ENCODE measurements at places on chromosomes 6 and 20.

GRCh38 chr20:906001-906520 lies 10.1 kb downstream of the ANGPT4 start:
- no peak for DNase-seq

GRCh38 chr6:1708122-1708521 lies 98.4 kb downstream of the FOXC1 start:
- DNase-seq: no peak

DNA sequence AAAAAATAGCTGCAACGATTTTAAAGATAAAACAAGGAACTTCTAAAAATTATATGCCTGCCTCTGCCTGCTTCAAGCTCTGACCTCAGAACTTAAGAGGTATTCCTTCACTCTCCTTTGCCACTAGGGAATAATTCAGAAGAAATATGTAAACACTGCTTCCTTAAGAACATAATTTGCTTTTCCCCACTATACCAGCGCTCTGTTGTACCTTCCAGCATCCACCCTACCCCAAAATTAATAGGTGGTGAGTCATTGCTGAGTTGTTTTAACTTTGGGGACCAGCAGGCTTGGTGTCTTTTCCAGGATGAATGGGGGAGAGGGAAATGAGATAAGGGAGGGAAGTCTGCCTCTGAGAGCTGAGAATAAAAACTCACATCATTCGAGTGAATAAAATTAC lies 107.7 kb upstream of the ATXN1 start:
- no peak for DNase-seq

- DNase-seq: no peak
Measured at GRCh38 chr20:45944151-45944964, 9.9 kb downstream of the PCIF1 start.

GRCh38 chr6:148389917-148390316 lies 47.3 kb downstream of the SASH1 start:
- no peak for DNase-seq

- no peak for DNase-seq
Measured at GRCh38 chr6:14848019-14848418, 397.9 kb upstream of the JARID2 start.

DNA sequence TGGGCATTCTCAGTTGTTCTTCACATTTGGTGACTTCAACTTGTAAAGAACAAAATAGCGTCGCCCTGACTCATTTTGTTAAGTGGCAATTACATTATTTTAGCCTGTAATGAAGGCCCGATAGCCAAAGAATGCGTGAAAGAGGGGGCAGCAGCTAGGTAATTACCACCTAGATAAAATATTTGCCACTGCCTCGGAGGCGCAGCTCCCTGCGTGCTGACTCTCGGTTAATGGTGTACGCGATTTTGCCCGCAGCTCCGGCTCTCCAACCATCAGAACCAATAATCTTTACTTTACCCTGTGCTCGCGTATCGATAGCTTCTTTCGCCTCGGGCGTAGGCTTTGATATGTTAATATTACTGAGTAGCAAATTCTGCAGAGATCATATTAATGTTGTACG lies 8.7 kb downstream of the TFAP2D start:
- no peak for DNase-seq

- DNase-seq: no peak
Measured at GRCh38 chr6:111718990-111719389, 113.3 kb upstream of the TRAF3IP2 start.

- DNase-seq: no peak
Measured at GRCh38 chr6:6569811-6570164, 18.7 kb upstream of the LY86 start.

DNA sequence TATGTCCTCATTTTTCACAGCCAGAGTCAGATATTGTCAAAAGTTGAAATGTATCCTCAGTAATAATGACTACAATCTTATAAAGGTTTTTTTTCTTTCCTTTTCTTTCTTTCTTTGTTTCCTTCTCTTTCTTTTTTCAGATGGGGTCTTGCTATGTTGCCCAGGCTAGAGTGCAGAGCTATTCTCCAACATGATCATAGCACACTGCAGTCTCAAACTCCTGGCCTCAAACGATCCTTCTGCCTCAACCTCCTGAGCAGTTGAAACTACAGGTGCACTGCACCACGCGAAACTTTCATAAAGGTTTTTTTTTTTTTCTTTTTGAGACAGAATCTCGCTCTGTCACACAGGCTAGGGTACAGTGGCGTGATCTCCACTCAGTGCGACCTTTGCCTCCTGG lies 31.1 kb upstream of the FOXA2 start:
- DNase-seq: no peak

DNA sequence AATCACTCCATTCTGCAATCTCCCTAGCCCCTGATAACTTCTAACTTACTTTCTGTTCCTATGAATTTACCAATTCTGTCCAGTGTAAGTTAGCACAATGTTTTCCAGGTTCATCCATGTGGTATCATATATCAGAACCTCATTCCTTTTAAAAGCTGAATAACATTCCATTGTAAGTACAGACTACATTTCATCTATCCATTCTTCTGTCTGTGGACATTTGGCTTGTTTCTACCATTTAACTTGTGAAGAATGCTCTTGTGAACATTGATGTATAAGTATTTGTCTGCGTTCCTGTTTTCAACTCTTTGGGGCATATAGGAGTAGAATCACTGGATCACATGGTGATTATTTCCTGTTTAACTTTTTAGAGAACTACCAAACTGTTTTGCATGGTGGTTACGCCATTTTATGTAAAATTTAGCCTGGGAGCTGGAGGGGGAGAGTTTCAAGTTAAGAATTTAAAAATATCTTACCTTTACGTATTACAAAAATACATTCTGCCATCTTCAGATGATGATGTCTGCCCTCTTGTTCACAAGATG lies 156.5 kb downstream of the BTBD3 start:
- DNase-seq: no peak

- no peak for DNase-seq
Measured at GRCh38 chr6:146267447-146267846, 238.6 kb downstream of the GRM1 start.

DNA sequence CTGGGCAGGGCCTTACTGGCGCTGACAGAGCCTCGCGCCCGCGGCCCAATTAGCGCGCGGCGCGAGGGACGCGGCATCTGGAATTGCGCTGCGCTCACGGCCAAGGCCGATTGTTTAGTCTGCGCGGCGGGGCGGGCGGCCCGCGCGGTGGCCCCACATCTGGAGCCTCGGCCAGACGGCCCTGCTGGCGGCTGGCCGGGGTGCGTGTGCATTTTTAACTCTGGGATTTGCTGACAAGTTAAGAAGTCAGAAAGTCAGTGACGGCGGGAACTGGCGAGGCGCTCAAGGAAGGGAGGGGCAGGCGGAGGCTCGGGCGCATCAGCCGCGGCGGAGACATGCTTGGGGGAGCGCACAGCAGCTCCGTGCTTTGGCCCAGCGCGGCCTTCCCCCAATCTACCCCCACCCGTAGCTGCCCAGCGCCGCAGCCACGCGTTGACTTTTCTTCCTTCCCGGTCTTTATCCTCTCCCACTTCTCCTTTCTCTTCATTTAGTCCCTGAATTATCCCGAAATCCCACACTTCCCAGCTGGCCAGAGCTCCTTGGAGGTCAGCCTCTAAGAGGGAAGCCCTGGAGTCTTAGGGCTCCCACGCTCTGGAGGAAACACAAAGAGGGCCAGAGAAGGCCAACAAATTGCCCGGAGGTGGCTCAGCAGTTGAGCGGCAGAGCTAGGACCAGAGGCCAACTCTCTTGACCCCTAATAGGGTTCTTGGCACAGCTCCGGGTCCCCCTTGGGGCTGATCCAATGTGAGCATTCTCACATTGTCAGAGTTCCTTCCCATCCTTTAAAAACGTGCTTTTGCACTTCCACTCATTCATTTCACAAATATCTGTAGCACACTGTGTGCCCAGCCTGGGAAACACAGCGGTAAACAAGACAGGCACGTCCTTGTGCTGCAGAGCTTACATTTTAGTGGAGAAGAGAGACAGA lies 40.8 kb upstream of the FOXP4 start:
- DNase-seq: peak; percentile 93

GRCh38 chr6:14505401-14505800 lies 387.8 kb downstream of the CD83 start:
- no peak for DNase-seq

GRCh38 chr6:136607932-136608772 lies 57.9 kb upstream of the MAP7 start:
- no peak for DNase-seq

- DNase-seq: no peak
Measured at GRCh38 chr6:147438758-147439528, 69.5 kb upstream of the SAMD5 start.

- DNase-seq: no peak
Measured at GRCh38 chr20:50596694-50597021, 86.5 kb downstream of the PTPN1 start.

GRCh38 chr6:14452567-14453527 lies 335.3 kb downstream of the CD83 start:
- DNase-seq: no peak

GRCh38 chr6:53581856-53582255 lies 37.0 kb upstream of the GCLC start:
- no peak for DNase-seq

DNA sequence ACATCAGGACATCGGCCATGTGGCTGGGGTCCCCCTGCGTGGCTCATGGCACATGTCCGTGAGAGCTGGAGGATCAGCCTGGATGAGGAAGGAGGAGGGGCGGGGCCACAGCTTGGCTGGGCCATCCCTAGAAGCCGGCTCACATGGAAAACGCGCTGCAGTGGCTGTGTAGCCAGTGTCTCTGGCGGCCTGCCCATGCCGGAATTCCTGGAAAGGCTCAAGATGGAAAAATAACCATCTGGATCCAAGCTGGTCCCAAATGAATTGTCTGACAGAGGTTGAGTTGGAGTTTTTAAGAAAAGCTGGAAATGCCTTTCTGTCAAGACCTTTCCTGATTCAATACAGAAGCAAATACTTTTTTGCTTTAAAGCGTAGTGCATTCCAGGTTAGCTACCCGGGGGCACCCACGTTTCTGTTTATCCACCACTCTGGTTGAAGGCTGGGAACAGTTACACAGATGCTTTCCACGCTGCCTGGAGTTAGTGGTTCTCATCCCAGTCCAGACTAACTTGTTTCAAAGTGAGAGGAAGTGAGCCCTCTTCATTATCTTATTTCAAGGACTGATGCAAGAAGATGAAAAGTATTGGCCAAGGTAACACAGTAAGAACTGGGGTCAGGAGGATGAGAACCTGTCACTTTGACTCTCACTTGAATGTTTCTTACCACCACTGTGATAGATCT lies 99.0 kb downstream of the GMPR start:
- DNase-seq: peak; percentile 98

DNA sequence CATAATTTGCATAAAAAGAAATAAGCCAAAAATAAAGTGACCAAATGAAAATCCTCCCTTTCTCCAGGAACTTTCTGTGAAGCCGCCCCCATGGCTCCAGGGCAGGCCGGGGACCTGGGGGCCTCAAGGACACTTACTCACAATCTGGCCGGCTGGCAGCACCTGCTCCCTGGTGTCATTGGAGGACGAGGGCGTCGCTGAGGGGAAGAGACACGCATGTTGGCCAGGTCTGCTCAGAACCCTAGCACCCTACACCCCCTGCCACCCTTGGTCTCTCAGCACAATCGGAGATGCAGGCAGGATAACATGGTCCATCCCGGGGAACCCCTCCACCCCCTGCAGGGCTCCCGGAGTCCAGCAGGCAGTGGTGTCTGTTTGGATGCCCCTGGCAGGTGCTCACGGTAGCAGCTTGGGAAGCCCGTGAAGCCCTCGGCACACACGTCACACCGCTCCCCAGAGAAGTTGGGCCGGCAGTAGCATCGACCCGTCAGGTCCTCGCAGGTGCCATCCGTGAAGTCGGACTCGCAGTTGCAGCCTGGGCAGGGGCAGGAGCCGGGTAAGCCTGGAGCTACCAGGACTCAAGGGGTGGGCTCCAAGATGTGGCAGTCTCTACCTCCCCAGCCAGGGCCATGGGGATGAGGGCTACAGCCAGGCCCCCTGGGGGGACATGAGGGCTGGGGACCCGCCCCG lies 21.3 kb downstream of the LAMA5 start:
- no peak for DNase-seq

- DNase-seq: no peak
Measured at GRCh38 chr6:151905072-151905471, 97.6 kb downstream of the ESR1 start.

- peak; percentile 29 for DNase-seq
Measured at GRCh38 chr6:144582939-144583613, 297.9 kb downstream of the UTRN start.

GRCh38 chr20:25250508-25250907 lies 2.6 kb downstream of the PYGB start:
- DNase-seq: no peak

DNA sequence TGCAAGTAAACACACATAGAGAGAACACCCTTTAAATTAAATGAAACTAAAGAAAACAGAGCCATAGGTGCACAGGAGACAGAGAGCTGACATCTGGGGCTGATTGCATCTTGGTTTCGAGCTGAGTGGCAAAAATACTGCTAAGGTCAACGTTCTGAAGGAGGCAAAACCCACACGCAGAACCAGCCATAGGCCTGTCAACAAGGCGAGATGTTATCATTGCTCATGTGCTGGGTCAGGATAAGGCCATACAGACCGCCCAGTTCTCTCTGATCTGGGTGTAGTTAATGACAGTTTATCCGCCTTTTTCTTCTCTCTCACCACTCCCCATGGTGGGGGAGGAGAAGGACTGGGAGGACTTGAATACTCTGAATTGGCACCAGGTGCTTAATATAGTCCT lies 4.5 kb upstream of the FAM110A start:
- no peak for DNase-seq

DNA sequence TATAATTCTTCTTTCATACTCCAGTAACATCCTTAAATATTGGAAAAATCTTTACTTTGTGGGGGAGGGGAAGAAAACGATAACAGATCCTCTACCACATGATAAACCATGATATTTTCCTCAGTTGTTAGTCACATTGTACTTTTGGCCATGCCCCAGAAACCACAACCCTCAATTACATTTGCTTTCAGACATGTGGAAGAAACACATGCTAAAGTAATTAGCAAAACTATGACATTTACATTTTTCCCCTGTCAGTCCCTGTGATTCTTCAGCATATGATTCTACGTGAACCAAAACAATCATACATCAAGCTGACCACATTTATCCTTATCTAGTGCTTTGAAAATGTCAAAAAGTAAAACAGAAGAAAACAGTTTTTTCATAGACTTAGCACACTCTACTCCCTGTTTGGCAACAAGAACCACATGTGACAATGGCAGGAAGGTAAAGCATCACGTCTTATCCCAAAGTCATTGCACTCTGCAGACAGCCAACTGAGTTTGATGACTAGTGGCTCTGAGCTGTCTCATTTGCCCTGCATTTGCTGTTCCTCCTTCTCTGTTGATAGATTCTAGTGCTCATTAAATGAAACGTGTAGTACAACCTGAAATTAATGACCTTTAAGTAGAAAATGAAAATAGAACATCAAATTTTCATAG lies 505.8 kb upstream of the MARCKS start:
- DNase-seq: no peak

- no peak for DNase-seq
Measured at GRCh38 chr6:143708889-143709288, 31.1 kb downstream of the PHACTR2 start.

GRCh38 chr20:63973636-63974401 lies 4.1 kb upstream of the ZNF512B start:
- peak; percentile 86 for DNase-seq
